Dorsolateral prefrontal cortex (tissue), 122 donors: ENCODE measurements at places on chromosomes 12 and 14. TPM values are rescaled to one million over a fixed set of nuclear protein-coding genes. Genes with fewer than 3 reads are reported as not detected.

DNA sequence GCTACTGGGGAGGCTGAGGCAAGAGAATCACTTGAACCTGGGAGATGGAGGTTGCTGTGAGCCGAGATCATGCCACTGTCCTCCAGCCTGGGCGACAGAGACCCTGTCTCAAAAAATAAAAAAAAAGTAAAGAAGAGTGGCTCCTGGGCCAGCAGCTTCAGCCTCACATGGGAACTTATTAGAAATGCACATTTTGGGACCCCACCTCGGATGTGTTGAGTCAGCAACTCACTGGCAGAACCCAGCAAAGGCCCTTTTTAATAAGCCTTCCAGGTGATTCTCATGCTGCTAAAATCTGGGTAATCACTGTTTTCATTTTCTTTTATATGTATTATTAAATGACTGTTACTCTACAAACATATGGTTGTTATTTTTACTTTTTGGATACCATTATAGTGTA, 41.6 kb downstream of the TBK1 start:
- no peak for DNase-seq

The SYCP3 gene
- total RNA-seq, result 0.39 TPM

- DNase-seq, result peak; percentile 36
Observed at GRCh38 chr12:87953256-87953860, 75.8 kb downstream of the C12orf50 start.

GRCh38 chr12:126858560-126858959, 1408.4 kb upstream of the TMEM132C start:
- DNase-seq, result no peak

The COX8C gene
- 0.94 TPM for total RNA-seq

DNA sequence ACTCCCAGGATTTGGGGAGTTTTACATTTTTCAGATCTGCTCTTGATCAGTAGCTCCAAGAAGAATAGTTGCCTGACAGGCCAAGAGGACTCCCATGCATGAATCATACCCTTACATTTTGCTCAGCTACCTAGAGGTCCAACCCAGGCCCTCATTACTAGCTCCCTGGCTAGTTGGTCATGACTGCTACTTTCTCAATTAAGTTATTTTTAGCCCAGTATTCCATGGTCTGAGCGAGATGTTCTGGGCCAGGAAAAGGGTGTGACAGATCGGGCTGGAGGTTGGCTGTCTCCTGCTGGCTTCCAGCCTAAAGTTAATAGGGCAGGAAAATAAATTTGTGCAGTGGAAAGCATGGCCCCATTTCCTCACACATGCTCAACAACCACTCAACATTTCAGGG, 379.2 kb downstream of the GRIN2B start:
- DNase-seq, result no peak

DNA sequence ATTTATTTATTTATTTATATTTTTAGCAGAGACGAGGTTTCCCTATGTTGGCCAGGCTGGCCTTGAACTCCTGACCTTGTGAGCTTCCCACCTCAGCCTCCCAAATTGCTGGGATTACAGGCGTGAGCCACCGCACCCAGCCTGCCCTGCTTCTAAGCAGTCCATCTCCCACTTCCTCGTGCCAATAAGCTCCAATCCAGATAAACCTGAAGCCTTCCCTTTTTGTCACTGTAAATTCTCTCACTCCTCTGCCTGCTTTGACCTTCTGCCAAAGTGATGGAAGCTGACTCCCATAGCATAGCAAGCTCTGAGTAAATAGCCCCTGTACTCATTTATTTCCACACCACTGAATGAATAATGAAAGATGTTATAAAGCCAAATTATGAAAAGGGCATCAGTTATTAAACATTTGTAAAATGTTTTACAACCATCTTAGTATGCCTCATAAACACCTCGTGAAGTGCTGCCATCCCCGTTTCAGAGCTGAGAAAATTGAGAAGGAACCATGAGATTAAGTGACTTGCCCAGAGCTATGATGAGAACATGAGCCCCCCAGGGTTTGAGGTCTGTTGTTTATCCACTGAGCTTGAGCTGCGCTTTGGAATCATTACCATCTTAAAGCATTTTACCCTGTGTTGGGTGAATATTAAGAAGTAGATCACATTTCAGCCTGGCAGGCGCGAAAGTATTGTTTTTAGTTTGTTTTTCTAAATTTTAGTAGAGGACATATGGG, 30.4 kb downstream of the MANSC1 start:
- no peak for DNase-seq
